ENCODE measurements at places on chromosomes 6 and 20.

DNA sequence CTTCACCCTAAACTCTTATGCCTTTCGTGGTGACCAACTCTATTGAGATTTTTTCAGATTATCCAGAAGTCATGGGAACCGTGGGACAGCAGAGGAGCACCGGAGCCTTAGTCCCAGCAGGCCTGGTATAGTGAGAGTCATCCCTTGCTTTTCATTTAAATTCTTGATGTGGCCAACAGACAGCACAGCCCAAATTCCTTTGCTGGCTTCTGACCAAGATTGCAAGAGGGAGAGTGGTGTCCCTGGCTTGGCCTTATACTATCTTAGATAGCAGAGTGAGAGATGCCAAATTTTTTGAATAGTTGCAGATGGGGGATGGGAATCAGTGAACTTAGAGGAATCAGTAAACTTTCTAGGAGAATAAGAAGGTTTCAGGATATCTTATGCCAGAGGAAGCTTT lies 7.8 kb downstream of the STX11 start:
- DNase-seq, result no peak

- DNase-seq, result no peak
Observed at GRCh38 chr20:16267526-16267925, 305.7 kb downstream of the KIF16B start.

GRCh38 chr20:61861054-61861841 lies 204.4 kb downstream of the TAF4 start:
- DNase-seq, result no peak

GRCh38 chr6:73134588-73134987 lies 90.7 kb downstream of the KHDC1L start:
- no peak for DNase-seq

GRCh38 chr20:34163307-34163706 lies 51.3 kb upstream of the EIF2S2 start:
- DNase-seq, result no peak

- DNase-seq, result no peak
Observed at GRCh38 chr6:107665382-107665781, 158.7 kb downstream of the SCML4 start.

GRCh38 chr6:149095842-149096241 lies 221.7 kb upstream of the TAB2 start:
- no peak for DNase-seq

GRCh38 chr6:105680131-105680530 lies 277.2 kb upstream of the PREP start:
- DNase-seq, result no peak

GRCh38 chr6:25138233-25138933 lies 140.8 kb upstream of the CARMIL1 start:
- no peak for DNase-seq

DNA sequence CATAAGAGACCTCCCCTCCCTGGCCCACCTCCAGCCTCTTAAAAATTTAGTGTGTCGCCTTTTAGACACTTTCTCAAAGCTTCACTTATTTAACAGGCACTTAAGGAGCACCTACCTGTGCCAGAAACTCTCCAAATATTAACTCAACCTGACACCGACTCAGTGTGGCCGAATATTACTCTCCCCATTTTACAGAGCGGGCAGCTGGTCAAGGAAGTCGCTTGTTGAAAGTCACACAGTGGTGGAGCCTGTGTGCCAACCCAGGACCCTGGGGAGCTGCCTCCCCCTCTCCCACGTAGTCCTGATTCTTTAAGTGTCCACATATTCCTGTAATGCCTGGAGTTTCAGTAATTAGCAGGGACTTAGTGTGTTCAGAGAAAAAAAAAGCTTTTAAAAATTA lies 1.0 kb upstream of the PMEPA1 start:
- no peak for DNase-seq

DNA sequence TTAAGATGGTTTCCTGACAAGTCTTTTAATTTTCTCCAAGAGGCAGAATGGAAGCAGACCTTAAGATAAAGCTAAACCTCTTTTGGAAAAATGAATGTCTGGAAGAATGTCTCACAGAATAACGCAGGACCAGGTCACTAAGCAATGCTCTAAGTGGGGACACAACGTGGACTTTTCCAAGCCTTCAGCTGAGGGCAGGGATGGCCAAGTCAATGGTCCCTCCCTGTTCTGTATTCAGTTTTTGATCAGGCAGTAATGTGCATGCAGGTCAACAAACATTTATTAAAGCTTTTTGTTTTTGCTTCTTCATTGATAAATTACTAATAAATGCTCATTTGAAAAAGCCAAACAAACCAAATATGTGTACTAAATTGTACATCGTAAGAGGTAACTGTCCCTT lies 2.0 kb upstream of the RNF182 start:
- DNase-seq, result no peak

GRCh38 chr6:43624786-43625288 lies 4.2 kb downstream of the GTPBP2 start:
- DNase-seq, result no peak

- DNase-seq, result no peak
Observed at GRCh38 chr20:36145877-36146707, 8.4 kb upstream of the EPB41L1 start.

DNA sequence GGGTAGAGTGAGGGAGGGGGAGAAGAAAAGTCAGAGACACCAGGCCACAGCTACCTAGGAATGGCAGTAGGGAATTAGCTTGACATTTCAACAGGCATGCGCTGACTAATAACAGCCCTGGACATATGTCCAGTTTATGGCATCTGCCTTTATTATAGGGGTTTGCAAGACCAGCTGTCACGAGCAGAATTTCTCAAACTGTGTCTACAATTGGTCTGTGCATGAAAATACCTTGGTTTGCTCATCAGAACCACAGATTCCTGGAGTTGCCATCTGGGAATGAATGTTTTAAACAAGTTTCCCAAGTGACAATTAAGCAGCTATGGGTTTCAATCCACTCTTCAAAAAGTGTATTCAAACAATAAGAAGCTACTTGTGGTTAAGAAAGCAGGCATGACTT lies 110.3 kb upstream of the ENPP5 start:
- DNase-seq, result no peak

GRCh38 chr20:50152394-50153152 lies 950 bp downstream of the PEDS1 start:
- no peak for DNase-seq

GRCh38 chr20:53708129-53708968 lies 114.7 kb upstream of the ZNF217 start:
- no peak for DNase-seq

DNA sequence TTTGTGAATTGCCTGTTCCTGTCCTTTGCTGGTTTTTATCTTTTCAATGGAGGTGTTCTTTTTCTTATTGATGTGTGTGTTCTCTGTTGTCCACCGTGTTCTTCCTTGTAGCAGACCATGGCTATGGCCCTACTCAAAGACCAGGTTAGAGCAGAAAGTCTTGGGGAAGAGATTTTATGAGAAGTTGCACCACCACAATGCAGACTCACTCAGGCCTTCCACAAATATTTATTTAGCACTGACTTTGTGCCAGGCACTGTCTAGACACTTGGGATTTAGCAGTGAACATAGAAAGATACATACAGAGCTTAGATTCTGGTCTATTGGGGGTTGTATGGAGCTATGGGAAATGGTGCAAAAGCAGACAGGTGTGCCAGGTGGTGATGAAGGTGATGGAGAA lies 98.8 kb downstream of the DTD1 start:
- no peak for DNase-seq

GRCh38 chr6:73790574-73790973 lies 94.6 kb downstream of the CD109 start:
- DNase-seq, result no peak

- no peak for DNase-seq
Observed at GRCh38 chr6:56434606-56435005, 187.2 kb upstream of the COL21A1 start.

DNA sequence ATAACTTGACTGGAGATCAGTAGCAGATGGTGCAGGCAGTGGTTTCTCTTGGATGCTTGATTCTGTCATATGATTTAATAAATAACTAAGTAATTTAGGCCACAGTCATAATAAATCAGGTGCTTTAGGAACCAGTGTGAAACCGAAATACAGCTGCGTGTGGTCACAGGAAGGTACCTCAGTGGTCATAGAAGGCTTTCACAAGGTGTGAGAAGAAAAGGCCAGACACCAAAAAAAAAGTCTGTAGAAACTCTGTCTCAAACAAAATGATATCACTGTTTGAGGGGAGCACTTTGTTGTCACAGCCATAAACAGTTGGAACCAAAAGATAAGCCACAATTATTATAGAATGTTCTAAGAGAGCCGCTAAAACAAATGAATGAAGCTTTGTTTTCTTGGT lies 56.5 kb downstream of the ARMC2 start:
- DNase-seq, result no peak

DNA sequence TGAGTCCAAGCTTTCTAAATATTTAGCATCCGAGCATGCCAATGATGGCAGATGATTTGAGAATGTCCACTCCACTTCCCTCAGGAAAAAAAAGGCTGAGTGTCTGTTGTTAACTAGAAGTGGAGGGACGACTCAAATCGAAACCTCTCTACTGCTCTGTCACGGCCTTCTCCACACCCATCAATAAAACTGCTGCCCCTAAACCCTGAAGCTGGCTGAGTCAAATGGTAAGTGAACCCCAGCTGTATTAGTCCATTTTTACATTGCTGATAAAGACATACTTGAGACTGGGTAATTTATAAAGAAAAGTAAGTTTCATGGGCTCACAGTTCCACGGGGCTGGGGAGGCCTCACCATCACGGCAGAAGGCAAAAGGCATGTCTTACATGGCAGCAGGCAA lies 707.0 kb downstream of the QKI start:
- DNase-seq, result no peak

DNA sequence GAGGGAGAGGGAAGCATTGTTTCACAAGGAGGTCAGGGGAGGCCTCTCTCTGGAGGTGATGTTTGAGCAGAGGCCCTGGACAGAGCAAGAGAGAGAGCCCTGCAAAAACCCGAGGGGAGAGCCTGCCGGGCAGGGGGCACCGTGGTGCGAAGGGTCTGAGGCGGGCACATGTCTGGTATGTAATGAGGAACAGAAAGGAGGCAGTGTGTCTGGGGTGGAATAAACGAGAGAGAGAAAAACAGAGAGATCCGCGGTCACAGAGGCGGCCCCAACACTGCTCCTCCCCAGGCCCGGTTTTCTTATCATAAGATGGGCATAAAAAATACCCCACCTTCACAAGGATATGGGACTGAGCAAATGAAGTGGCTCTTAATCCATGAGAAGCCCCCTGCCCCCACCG lies 119.2 kb downstream of the PREX1 start:
- no peak for DNase-seq

Measured in NCI-H1105 treated with DMSO at 0.1 percent for 48 hours (cell line).